Central memory CD4-positive, alpha-beta T cell (primary cell): ENCODE measurements at places on chromosomes 5 and 9.

DNA sequence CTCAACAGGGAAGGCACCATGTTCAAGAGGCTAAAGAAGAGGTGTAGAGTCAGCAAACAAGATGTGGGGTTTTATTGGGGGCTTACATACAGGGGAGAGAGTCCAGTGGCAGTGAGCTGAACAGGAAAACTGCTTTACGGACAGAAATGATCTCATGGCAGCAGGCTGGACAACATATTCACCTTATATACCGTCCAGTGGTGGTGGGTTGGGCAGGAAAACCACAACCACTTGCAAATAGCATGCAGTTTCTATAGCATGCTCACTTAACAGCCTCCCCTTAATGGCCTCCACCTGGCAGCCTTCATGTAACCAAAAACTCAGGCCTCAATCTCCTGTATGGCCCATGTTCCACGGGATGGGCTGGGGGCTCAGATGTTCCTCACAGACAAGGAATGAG lies 5.4 kb downstream of the TNFSF8 start:
- no peak for DNase-seq

DNA sequence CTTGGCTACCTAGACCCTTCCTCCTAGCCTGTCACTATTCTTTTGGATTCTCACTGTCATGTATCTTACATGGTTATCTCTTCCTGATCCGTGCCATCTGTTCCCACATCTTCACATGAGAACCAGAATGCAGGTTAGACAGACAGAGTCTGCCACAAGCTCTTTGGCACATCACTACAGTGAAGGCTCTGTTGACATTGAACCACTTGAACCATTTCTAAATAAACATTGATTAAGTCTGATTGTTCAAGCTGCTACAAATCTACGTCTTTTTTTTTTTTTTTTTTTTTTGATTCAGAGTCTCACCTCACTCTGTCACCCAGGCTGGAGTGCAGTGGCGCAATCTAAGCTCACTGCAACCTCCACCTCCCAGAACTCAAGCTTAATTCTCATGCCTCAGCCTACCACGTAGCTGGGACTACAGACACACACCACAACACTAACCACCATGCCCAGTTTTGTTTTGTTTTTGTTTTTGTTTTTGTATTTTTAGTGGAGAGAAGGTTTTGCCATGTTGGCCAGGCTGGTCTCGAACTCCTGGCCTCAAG lies 85.1 kb upstream of the LRRTM2 start:
- no peak for DNase-seq

DNA sequence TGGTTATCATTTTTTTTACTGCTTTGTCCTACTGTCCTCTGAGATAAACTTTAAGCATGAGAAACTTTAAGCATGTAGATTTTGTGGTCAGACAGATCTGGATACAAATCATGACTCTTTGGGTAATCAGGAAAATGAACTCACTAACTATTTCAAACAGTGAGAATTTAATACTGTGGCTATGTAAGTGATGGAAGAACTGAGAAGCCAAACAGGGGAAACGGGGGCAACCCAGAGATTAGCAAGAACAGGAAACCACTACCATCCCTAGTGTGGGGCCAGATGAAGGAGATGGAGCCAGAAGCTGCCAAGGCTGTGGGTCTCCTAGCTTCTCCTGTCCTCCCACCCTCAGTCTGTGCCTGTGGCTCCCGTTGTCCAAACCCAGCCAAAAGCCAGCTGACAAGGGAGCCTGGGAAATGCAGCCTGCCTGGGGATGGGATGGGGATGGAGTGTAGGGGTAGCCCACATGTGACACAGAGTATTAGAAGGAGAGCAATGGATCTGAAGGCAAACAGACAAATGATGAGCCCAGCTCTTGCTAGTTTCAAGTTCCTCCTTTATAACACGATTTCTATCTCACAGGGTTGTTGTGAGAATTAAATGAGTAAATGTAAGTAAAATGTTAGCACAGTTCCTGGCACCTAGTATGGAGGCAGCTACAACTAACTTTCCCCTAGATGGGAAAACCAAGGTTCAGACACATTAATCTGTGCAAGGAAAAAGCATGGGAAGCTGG lies 27.7 kb upstream of the CDC23 start:
- DNase-seq = no peak

GRCh38 chr5:163436515-163436914 lies 880 bp upstream of the CCNG1 start:
- DNase-seq = no peak
